ENCODE measurements at places on chromosomes 11 and 22.

DNA sequence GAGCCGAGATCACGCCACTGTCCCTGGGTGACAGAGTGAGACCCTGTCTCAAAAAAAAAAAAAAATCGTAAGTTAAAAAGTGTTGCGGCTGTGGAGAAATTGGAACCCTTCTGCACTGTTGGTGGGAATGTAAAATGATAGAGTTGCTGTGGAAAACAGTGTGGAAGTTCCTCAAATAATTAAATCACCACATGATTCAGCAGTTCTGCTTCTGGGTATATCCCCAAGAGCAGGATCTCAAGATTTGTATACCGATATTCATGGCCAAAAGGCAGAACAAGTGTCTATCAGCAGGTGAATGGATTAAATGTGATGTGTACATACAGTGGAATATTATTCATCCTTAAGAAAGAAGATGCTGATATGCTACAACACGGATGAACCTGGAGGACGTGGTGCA, 3.8 kb downstream of the SELENOO start:
- no peak for DNase-seq

DNA sequence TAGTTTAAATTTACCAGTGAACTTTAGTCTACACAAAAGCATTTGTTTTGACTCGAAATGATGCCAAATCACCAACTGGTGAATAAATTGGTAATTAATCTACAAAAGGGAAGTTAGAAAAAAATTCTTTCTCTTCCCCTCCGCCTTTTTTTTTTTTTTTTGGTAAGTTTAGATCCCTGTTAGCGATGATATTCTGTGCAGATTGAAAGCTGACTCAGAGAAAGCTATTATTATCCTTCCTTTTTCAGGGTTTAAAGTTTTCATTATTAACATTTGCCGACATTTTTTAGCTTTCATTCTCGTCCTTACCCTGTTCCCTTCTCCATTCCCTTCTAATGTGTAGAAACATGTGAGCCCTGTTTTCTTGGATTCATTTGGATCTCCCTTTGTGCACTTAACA, 16.8 kb upstream of the NUP160 start:
- DNase-seq: no peak

DNA sequence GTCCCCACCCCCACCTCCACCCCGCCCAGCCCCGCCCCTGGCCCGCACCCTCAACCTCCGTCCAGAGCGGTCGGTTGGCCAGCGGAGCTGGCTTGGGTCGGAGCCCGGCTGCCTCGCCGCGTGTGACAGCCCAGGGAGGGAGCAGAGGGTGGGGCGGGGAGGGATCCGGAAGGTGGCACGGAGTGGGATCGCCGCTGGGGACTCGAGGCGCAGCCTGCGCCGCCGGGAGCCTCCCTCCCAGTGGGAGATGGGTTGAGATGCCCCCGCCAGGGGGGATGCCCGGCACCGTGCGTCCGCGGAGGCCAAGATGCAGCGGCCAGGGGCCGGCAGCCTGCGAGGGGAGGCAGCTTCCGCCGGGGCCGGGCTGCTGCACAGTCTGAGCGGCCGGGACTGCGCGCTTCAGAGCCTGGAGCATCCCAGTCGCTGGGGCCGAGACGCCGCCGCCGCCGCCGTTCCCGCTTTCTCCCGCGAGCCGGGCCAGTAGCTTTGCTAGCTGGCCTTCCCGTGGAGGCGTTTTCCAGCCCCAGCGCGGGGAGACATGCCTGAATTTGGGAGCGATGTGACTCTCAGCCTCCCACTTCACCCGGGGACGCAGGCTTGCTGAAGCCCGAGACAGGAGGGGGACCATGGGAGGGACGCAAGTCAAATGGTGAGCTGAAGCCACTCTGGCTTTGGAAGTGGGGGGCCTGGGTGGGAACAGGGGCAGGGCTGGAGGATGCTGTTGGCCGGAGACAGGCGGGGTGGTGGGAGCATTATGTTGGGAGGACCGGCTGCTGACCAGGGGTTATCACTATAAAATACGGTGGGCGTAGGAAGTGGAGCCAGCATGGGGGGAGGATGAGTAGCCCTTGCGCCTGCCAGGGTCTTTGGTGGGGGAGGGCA, 40.2 kb downstream of the DIXDC1 start:
- no peak for DNase-seq

- no peak for DNase-seq
Observed at GRCh38 chr11:44332665-44333064, 22.7 kb upstream of the ALX4 start.

DNA sequence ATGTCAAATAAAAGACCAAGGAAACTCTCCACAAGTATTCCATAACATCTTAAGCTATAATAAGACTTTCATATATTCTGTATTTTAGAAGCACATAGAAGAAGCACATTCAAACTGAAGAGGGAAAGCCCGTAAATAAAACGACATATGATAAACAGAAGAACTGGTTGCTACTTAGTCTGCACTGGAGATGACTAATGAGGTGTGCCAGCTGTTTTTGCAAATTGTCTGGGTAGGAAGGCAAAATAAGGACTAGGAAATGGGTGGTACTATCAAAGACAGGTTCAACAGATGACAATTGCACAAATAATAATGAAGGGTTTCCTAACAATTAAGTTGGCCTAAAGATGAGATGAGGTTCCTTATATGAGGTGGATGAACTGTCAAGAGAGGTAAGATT, 593.2 kb upstream of the CCDC179 start:
- no peak for DNase-seq

- DNase-seq: no peak
Observed at GRCh38 chr11:65850217-65851082, 7.5 kb downstream of the CFL1 start.

DNA sequence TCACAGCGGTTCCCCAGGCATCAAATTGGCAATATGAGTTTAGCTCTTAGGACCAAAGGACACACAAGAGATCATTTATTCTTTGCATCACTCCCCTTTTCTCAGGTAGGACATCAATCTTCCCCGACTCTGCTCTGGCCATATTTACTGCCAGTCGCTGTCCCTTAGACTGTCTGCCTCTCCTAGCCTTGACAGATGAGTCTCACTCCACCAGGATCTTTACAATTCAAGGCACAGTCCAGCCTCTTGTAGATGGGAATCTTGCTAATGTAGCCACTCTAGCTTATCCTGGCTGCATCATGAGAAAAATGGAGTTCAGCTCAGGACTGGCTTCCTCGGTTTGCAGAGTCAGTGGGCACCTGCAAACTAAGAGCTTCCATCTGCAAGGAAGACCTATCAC, 915.2 kb downstream of the NTM start:
- no peak for DNase-seq

DNA sequence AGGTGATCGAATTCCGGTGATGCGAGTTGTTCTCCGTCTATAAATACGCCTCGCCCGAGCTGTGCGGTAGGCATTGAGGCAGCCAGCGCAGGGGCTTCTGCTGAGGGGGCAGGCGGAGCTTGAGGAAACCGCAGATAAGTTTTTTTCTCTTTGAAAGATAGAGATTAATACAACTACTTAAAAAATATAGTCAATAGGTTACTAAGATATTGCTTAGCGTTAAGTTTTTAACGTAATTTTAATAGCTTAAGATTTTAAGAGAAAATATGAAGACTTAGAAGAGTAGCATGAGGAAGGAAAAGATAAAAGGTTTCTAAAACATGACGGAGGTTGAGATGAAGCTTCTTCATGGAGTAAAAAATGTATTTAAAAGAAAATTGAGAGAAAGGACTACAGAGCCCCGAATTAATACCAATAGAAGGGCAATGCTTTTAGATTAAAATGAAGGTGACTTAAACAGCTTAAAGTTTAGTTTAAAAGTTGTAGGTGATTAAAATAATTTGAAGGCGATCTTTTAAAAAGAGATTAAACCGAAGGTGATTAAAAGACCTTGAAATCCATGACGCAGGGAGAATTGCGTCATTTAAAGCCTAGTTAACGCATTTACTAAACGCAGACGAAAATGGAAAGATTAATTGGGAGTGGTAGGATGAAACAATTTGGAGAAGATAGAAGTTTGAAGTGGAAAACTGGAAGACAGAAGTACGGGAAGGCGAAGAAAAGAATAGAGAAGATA, at the start of gene MALAT1:
TSS of gene MALAT1 (plus strand) at position 69 of the 736 bp plus-strand sequence.
- peak; percentile 83 for DNase-seq

DNA sequence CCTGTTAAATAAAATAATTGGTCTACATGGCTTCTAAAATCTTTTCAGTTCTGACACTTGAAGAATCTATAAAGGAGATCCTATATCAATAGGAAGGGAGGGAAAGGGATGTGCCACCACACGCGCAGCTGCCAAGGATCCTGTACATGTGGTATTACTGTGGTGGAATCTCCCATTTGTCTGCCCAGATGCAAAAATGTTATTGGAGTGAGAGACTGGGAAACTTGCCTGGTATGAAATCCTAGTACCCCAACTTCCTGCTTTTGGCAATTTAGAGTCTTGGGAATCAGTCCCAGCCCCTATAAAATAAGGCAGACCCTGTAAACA, 81.9 kb upstream of the PICALM start:
- no peak for DNase-seq
